Naive thymus-derived CD8-positive, alpha-beta T cell (primary cell): ENCODE measurements at places on chromosomes 1 and 21.
A peak's percentile ranks its signal among the peaks of the same experiment; 100 is the strongest.

GRCh38 chr1:39833121-39833520, 44.5 kb upstream of the BMP8B start:
- no peak for DNase-seq

DNA sequence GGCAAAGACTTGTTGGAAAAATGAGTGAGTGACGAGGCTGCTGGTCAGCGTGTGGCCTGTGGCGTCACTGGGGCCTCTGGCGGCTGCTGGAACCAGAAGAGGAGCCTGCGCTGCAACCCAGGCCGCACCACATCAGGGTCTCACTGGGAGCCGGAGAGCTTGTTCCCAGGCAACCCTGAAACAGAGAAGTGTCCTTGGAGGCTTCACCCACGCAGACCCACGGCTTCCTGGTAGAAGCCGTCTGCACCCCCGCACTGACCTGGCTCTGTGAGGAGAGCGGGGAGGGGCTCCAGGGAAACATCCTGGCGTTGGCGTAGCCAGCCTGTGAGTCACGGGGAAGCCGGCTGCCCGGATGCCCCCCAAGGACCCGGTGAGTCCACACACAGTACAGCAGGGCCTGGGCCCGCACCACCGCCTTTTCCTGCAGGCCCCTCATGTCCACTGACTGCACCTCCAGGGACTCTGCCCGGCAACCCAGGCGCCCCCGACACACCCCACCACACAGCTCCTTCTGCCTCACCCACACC, 57.4 kb downstream of the COL6A1 start:
- DNase-seq = no peak

DNA sequence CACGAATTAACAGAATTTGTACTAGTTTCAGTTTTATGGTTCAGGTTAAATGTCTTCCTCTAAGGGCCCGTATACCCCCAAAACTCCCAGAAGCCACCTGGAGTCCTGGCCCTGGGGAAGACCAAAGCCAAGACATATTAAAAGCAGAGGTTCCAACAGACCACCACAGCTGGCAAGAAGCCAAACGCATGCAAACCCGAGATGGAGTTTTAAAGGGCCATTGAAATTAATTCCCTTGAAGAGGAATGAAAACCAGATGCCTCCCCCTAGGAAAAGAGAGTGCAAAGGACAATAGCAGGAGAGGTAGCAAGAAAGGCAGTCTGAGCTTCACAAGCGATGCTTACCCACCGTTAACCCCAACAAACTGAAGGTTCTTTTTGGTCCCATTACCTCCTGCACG, 48.1 kb downstream of the KANK4 start:
- DNase-seq = no peak

- no peak for DNase-seq
Observed at GRCh38 chr1:225541383-225541782, 111.5 kb downstream of the ENAH start.

DNA sequence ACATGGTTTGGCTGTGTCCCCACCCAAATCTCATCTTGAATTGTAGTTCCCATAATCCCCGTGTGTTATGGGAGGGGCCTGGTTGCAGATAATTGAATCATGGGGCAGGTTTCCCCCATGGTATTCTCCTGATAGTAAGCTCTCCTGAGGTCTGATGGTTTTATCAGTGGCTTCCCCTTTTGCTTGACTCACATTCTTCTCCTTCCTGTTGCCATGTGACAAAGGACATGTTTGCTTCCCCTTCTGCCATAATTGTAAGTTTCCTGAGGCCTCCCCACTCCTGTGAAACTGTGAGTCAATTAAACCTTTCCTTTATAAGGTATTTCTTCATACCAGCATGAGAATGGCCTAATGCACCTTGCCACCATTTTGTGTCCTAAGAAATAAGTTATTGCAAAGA, 415.0 kb downstream of the COL11A1 start:
- no peak for DNase-seq

DNA sequence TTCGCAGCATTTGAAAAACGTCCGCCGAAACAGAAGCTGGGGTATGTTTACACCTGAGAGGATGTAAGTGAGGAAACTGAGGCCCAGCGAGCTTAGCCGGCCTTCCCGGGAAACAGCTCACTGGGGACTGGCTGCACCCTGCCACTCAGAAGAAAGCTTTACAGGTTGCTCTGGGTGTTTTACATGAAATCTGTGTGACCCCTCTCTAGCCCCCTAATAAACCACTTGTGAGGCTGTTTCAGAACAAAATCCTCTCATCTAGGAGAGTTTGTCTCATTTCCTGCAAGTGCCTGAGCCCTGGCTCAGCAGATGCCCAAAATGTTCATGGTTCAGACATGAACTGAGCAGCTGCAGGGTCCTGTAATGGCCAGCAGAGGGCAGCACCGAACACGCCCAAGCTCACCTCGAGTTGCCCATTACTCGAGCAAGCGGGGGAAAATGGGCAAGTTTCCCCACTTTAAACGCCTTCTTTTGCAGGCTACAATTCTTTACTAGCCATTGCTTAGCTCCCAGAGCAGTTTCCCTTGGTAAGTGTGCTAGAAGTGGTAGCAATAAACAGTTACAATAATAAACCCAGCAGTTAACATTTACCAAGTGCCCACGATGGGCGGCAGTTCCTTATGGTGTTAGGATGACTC, 76.4 kb downstream of the FHAD1 start:
- DNase-seq = peak; percentile 76
